ENCODE measurements at places on chromosomes 7 and 10.

GRCh38 chr7:90210981-90211380, 559 bp upstream of the STEAP2 start:
- no peak for DNase-seq

GRCh38 chr10:86078639-86079035, 288.0 kb downstream of the GRID1 start:
- no peak for DNase-seq

DNA sequence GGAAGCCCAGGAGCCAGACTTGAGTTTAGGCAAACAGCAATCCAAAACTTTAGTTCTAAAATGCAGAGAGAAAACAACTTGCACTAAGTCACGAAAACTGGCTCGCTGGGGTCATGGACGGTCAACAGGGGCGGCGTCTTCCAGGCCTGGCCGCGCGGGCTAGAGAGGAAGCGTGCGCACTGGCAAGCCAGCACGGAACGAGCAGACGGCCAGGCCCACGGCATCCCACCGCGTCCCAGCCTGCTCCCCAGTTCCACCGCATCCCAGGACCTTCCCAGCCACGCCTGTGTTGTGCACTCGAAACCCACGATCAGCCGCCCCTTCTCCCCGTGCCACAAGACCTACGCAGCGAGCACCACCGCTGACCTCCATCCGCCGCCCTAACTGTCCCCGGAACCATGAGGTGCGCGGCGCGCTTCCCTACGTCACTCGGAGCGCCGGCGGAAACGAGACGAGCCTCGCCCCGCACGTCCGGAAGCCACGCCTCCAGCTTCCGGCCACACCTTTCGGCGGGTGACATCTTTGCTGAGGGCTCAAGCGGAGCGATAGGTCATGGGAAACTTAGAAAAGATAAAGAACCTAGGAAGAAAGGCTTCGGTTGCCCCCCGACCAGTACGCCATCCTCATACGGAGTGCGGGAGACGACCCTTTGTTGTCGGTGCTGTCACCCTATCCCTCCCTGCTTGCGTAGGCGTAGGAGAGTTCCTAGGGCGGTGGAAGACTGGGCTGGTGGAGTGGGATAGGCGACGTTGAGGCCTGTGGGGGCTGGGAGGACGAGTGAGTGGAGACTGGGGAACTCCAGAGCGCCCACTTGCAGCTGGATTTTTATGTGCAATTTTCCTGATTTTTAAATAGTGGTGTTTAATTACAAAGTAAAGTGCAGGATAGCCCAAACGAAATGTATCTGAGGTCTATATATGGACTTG, at the start of gene TBRG4:
Gene TBRG4 (minus strand): TSS at position 400 of the 926 bp plus-strand sequence. CDS start 2,460 bp downstream, outside the sequence.
- peak; percentile 58 for DNase-seq

GRCh38 chr10:16856092-16856491, 38.9 kb upstream of the RSU1 start:
- DNase-seq = no peak

DNA sequence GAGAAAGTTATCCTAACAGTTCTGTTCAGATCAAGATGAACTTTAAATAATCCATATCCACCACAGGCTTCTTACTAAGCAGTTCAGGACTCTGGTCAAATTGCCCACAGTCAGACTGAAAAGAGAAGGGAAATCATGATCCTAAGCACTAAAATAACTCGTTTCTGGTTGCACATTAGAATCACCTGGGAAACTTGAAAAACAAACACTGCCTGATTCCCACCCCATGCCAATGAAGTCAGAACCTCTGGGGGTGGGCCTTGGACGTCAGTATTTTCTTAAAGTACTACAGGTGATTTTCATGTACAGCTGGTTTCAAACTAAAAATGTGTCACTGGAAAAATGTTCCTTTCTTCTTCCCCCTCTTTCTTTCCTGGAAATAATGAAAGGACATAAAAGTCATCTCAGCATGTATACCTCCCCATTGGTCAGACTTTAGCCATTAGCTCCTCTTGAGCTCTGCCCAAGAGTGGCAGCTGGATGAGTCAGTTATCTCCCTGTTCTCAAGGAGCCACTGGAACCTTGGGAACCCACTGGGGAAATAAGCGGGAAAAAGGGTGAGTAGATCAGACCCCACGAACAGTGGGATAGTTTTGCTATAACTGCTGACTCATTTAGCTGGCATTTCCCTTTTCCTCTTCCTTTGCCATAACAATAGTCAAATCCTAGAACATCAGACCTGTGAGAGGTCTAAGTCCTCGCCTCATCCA, 75.3 kb upstream of the IL6 start:
- DNase-seq = peak; percentile 98

DNA sequence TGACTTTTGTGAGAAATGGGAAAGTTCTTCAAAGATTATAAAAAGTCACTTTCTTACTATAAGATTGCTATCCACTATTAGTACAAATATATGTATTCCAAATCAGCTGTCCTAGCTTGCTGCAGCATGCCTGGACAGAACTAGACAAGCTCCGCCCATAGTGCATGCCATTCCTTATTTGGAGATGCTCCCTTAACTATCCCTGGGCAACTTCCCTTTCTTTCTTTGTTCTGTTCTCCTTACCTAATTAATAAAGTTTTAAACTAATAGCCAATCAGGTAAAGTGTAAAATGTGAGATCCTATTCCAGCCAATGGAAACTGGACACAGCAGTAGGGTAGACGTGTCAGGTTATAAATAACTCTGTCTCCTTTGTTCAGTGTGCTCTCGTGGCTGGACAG, 281.9 kb downstream of the CAMK1D start:
- DNase-seq = no peak

DNA sequence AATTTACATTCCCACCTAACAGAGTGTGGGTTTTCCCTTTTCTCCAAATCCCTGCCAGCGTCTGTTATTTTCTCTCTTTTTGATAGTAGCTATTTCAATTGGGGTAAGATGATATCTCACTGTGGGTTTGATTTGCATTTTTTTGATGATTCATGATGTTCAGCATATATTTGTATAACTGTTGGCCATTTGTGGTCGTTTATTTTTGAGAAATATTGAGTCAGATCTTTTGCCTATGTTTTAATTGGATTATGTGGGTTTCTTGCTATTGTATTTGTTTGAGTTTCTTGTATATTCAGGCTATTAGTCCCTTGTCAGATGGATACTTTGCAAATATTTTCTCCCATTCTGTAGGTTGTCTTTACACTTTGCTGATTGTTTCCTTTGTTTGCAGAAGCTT, 193.8 kb downstream of the ABCA13 start:
- DNase-seq = no peak

DNA sequence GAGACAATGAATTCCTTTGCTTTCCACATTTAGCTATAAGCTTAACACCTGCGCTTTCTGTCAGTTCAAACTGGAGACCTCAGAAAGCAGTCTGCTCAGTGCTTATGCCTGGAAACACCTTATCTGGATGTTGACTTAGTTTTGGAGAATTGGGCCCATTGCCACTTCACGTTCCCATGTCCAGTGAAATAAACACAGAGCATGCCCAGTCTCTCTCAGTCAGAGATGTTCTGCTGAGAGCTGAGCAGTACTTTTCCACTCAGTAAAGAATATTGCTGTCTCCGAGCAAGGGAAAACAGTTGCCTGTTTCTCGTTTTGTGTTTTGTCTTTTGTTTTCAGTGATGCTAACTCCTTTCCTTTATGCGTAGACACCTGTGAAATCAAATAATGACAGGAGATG, 83.2 kb upstream of the PRR15 start:
- DNase-seq = no peak

- no peak for DNase-seq
Measured at GRCh38 chr10:117445992-117446391, 70.8 kb upstream of the PDZD8 start.

DNA sequence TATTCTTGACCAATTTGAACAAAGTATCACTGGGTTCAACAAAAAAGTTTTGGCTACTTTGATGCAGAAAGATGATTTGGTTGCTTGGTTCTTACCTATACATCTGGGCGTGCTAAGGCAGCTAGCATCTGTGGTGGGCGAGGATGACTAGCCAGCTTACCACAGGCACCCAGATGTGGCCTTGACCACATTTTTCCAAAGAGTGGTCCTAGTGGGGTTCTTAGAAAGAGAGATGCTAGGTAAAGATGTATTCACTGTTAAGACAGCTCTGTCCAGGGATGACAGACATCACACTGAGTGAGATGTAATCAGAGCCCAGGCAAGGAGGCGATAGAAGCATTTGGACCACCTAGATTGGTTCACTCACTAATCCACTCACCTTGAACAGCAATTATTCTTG, 785 bp downstream of the DNTT start:
- DNase-seq = no peak

- no peak for DNase-seq
Measured at GRCh38 chr7:124012864-124013263, 20.0 kb downstream of the TMEM229A start.

GRCh38 chr10:59020502-59020901, 155.9 kb upstream of the PHYHIPL start:
- DNase-seq = no peak

- DNase-seq = no peak
Measured at GRCh38 chr10:33900596-33900995, 566.1 kb upstream of the NRP1 start.

- peak; percentile 12 for DNase-seq
Measured at GRCh38 chr10:28991333-28992270, 297.3 kb upstream of the LYZL1 start.

- no peak for DNase-seq
Measured at GRCh38 chr7:140611641-140612040, 29.0 kb downstream of the DENND2A start.

DNA sequence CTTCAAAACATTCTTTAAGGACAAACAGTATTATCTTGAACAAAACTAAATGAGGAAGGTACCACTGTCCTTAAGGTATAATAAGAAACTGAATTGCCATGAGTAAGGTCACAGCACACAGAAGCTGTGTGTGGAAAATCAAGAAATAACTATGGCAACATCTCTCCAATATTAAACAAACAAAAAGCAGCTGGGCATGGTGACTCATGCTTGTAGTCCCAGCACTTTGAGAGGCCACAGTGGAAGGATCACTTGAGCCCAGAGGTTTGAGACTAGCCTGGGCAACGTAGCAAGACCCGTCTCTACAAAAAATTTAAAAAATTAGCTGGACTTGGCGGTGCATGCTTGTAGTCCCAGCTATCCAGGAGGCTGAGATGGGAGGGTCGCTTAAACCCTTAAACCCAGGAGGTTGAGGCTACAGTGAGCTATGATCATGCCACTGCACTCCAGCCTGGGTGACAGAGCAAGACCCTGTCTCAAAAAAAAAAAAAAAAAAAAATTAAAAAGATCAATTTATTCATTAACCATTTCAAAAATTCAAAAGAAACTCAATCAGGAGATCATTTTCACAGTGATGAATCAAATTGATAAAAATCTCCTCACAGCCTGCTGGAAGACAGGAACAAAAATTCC, 195.4 kb downstream of the SKIDA1 start:
- peak; percentile 96 for DNase-seq

- no peak for DNase-seq
Measured at GRCh38 chr10:2469802-2470201, 597.5 kb upstream of the PFKP start.

DNA sequence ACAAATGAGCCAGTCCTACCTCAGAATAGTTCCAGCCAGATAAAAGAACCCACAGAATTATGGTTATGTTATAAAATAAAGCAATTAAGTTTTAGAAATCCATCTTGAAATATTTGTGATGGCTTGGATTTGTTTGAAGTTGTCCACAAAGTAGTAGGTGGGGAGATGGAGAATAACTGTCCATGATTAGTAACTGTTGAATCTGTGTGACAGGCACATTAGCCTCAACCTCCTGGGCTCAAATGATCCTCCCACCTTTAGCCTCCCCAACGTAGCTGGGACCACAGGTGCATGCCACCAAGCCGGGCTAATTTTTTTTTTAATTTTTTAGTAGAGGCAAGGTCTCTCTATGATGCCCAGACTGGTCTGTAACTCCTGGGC, 10.1 kb downstream of the HNRNPF start:
- DNase-seq = no peak

DNA sequence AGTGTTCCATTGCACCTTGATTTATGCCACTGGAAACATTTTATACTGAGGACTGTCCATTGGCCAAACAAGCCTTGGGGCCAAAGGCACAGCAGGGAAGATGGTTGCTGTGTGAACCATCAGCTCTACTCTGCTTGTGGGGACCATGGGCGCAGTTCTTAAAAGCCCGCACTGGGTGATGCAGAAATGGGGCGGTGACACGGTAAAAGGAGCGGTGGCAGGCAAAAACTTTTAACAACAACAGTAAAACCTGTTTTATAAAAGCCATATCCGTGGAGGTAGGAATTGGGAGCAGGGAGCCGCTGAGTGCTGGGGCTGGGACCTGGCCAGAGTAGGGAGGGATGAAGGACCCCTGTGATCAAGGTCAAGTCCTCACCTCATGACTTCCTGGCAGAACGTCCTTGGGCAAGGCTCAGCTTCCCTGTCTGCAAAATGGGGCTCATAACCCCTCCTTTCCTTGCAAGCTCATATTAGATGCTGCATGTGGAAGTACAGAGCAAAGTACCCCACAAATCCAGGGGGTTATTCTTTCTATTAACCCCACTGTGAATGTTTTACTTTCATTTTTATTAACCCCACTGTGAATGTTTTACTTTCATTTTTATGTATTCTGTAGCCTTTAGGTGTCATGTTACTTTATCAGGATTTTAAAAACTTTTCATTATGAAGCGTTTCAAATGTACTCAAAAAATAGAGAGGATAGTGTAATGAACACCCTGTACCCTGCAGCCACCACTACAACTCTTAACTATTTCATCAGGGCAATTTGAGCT, 78.3 kb downstream of the GRK5 start:
- DNase-seq = no peak

DNA sequence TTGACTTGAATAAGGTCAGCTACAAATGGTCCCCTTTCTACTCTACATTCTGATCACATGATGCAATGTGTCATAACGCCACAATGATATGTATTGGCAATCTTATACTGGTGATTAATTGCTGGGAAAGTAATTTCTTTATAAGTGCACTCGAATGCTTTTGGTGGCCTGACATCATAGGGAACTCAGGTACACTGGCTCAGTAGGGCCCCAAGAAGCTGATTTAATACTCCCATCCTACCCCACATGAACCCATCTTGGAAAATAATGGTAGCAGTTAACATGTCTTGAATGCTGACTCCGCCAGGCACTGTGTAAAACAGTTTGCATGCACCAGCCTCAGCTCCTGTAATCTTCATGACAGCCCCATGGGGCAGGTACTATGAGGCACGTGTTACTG, 186.9 kb downstream of the SNX10 start:
- no peak for DNase-seq

DNA sequence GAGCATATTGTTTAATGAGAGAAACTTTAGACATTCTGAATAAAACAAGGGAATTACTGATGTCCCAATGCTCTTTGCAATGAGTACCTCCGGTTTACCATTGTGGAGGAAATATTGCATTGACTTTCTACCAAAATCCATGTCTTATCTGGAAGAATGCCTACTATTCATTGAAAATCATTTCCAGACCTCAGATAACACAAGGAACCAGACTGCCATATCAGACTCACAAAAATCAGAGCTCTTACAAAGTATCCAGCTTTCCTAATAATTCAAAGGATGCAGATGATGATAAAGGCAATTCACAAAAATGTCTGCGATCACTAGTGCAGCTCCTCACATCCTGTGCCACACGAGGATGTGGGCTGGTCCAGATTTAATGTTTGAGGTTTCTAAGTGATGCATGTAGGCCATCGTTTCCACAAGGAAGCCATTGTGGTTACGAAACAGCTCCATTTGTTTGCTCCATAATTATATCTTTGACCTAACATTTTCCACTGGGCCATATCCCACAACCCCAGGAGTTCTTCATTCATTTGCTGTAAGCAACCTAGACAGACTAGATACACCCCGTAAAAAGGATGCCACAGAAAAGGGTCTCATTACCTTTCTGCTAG, 831.1 kb upstream of the C7orf33 start:
- DNase-seq = no peak

Measured in glomerular endothelial cell (primary cell).